Left colon (tissue), 2 donors: ENCODE measurements at places on chromosomes 16 and 17.

GRCh38 chr17:7443499-7444485, 1.1 kb upstream of the CHRNB1 start:
- DNase-seq = no peak

- no peak for DNase-seq
These were observed 107.5 kb upstream of the CREBBP start for GRCh38 chr16:3988011-3988410.

- no peak for DNase-seq
These were observed 26.8 kb upstream of the ELAC2 start for GRCh38 chr17:13044572-13045065.

DNA sequence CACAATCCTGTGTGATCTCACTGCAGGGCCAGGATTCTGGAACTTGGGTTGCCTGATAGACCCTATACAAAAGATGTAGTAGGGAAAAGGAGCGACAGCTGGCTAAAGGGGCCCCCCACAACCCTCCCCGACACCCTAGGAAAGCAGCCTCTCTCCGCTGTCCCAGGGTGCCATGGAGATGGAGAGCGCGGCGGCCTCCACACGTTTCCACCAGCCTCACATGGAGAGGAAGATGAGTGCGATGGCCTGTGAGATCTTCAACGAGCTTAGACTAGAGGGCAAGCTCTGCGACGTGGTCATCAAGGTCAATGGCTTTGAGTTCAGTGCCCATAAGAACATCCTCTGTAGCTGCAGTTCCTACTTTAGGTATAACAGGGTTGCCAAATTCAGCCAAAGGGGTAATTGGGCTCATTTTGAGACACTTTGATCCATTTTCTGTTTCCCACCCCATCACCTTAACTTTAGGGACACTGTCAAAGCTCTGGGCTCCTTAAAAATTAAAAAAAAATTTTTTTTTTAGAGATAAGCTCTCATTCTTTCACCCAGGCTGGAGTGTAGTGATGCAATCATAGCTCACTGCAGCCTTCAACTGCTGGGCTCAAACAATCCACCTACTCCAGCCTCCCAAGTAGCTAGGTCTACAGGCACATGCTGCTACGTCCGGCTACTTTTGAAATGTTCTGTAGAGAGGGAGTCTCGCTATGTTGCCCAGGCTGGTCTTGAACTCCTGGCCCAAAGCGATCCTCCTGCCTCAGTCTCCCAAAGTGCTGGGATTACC, at the start of gene KLHL10:
KLHL10 (plus strand) TSS at position 65 of the 778 bp plus-strand sequence; CDS start at position 173, 108 bp downstream.
- no peak for DNase-seq

- DNase-seq = no peak
These were observed 5.1 kb upstream of the CALCOCO2 start for GRCh38 chr17:48825446-48826381.

DNA sequence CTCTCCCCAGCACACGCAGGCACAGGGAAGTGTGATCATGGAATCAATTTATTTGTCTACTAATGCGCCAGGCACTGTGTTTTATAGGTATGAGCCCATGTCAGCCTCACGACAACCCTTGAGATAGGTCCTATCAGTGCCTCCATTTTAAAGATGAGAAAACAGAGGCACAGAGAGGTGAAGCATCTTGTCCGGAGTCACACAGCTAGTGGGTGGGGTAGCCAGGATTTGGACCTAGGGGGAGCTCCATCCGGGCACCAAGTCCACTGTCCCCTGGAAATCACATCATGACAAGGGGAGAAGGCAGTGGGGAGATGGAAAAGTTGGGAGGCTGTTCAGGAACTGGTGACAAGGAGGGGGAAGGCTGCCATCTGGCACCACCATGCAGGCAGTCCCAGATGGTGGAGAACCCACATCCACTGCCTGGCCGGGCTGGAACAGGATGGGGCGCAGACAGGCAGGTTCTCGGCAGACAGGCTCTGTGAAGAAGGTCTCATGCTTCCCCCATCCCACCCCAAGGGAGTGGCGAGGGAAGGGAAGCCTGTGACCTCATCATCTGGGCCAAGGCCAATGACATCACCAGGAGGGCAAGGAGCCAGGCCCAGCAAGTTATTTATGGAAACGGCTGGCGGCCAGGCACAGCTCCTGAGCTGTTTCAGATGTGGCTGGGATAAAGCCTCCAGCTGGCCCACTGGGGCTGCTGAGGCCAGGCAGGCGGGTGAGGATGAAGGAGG, 126.0 kb upstream of the SDK2 start:
- peak; percentile 68 for DNase-seq

GRCh38 chr16:70685938-70686375, at the start of gene MTSS2:
MTSS2 (minus strand) TSS chr16:70686053; CDS start chr16:70685791, 262 bp downstream.
- DNase-seq = peak; percentile 78
